K562 (cell line): ENCODE measurements at places on chromosomes 12 and 14.

- no peak overlapping the region for H3K27ac ChIP-seq
- H3K4me3 ChIP-seq: no peak overlapping the region
- no peaks in the 10 kb centered on the region for H3K4me1 ChIP-seq
- no peaks in the 10 kb centered on the region for H3K36me3 ChIP-seq
- no peak for DNase-seq
- H3K27me3 ChIP-seq: no peaks in the 10 kb centered on the region
Measured at GRCh38 chr14:81066672-81067071, 111.3 kb downstream of the TSHR start.

GRCh38 chr12:10384191-10384590 lies 5.7 kb downstream of the KLRK1 start:
- DNase-seq: no peak
- no peaks in the 10 kb centered on the region for H3K4me1 ChIP-seq
- no peak overlapping the region for H3K4me3 ChIP-seq
- no peak overlapping the region for H3K27ac ChIP-seq

DNA sequence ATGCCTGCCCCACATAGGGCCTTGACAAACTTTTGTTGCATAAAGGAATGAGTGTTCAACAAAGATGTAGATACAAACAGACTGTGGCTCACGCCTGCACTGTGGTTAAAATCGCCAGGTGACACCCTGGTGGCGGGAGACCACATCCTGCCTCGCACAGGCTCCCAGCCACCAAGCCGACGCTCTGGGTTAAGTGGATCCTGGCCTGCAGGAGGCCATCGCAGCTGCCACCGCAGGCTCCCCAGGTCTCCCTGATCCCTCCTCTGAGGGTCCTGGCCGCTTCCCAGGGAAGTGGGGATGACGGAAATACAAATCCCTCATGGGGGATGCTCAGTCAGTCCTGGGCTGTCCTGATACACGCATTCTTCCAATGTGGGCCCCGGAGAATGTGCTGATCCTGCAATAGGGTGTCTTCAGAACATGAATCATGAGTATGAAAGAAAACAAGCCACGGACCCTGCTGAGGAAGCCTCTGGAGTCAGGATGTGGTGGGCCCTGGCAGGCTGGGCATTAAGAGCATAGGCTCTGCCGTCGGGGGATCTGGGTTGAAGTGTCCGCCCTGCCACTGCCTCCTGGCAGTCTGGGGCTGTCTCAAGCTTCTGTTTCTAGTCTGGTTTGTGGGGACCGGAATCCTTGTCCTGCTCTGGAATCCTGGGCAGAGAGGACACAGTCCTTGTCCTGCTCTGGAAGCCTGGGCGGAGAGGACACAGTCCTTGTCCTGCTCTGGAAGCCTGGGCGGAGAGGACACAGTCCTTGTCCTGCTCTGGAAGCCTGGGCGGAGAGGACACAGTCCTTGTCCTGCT lies 53.5 kb upstream of the BEGAIN start:
- peaks cover 29% of the 10 kb centered on the region for H3K4me1 ChIP-seq
- H3K4me3 ChIP-seq: no peak overlapping the region
- no peaks in the 10 kb centered on the region for H3K36me3 ChIP-seq
- no peak overlapping the region for H3K27ac ChIP-seq
- no peak for DNase-seq

DNA sequence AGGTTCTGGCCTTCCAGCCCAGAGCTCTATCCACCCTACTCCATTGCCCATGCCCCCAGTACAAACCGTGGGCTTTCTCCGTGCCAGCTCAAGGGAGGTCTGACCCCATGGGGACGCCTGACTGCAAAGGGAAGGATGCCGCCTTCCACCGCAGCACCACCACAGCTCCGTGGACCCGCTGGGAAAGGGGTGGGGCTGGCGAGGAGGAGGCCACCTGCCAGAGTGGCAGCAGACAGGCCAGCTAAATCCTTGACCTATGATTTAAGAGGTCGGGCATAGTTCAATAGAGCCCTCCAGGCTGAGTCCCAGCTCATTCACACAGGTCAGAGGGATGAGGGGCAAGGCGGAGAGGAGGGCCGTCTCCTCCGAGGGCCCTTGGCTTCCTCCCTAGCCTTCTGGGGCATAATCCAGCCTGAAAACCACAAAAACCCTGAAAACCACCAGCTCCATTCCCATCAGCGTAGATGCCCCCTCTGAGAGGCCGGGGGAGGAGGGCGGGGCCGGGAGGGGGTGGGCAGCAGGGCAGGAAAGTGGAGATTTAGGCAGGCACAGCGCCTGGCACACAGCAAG lies 14.9 kb upstream of the FIGNL2 start:
- DNase-seq: no peak
- H3K36me3 ChIP-seq: no peaks in the 10 kb centered on the region
- no peak overlapping the region for H3K4me3 ChIP-seq
- H3K4me1 ChIP-seq: peaks cover 10% of the 10 kb centered on the region

DNA sequence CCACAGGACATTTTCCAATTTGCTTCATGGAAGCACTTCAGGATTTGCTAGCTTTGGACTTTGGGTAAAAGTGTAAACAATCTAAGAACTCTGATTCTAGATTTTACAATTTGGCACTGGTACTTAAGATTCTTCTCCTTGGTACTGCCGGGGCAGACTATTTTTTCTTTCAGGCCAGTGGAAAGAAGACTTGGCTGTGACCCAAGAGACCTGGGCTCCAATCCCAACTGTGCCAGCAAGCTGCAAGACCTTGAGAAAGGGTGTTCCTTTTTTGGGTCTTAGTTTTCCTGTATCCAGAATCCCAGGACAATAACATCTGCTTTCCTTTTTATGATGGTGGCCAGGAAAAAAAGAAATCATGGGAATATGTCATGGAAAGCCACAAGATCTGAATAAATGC lies 148.1 kb upstream of the CRY1 start:
- H3K27ac ChIP-seq: no peak overlapping the region

DNA sequence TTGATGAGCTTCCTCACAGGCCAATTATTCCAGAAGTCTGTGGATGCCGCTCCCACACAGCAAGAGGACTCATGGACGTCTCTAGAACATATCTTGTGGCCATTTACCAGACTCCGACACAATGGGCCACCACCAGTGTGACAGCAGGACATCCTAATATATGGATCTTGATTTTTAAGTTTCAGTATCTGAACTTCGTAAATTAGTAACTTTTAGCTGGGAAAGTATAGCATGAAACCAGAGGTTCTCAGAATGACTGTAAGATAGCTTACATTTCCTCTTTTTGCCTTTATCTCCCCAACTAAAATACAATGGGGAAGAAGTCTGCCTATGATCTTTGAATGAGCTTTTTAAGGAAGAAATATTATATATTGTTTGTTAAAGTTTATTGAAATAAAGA lies 87.0 kb downstream of the DNAI7 start:
- H3K4me1 ChIP-seq: no peaks in the 10 kb centered on the region
- H3K27ac ChIP-seq: no peak overlapping the region
- DNase-seq: no peak
- H3K36me3 ChIP-seq: no peaks in the 10 kb centered on the region
- H3K4me3 ChIP-seq: no peak overlapping the region

GRCh38 chr12:70709022-70709421 lies 71.8 kb upstream of the PTPRB start:
- no peaks in the 10 kb centered on the region for H3K36me3 ChIP-seq
- no peak for DNase-seq
- no peaks in the 10 kb centered on the region; the same call in 1 of the 3 replicates for H3K4me1 ChIP-seq

DNA sequence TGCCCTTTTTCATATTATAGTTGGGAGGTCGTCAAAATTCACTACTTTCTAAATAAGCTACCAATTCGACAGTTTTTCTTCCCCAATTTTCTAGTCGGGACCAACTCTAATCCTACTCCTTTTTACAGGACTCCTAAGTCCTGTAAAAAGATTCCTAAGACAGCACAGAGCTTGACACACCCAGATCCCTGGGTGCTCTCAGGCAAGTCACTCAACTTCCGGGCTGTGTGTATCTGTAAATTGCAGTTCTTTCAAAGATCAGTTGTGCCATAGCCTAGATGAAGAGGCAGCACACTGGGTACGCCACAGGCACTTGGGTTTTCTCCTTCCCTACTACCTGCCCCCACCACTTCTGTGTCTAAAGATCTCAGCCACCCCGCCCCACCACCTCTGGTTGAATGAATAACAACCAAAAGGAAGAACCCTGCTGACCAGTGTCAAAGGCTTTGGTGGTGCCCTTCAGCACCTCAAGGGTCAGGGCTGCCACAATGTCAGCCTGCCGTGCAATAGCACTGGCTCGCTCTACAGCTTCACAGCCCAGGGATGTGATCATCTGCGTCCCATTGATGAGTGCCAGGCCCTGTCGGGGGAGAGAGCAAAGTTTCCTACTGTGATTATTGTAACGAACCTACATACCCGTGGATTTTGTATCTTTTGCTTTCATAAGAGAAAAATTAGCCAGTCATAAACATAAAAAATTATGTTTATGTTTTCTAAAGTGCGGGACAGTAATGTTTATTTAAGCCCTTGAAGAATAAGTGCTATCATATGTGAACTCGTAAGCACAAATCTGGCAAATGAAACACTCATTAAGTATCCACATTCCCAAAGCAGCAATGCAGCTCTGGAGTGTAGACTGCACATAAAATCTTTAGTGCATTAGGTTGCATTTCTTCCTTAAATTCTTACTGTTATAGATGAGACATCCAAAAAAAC lies 9.2 kb downstream of the HAL start:
- H3K4me1 ChIP-seq: no peaks in the 10 kb centered on the region
- H3K27me3 ChIP-seq: peaks cover 14% of the 10 kb centered on the region; the same call in 2 of the 3 replicates
- no peak overlapping the region for H3K4me3 ChIP-seq
- no peak for DNase-seq
- H3K36me3 ChIP-seq: no peaks in the 10 kb centered on the region
- H3K27ac ChIP-seq: no peak overlapping the region

GRCh38 chr14:96204151-96205058 lies at the start of gene BDKRB2:
BDKRB2 (plus strand) TSS chr14:96204839; CDS start chr14:96237108, 32,269 bp downstream.
- H3K27ac ChIP-seq: no peak within 1 kb of the TSS
- no peaks in the 10 kb centered on the region for H3K36me3 ChIP-seq
- no peak within 1 kb of the TSS for H3K4me3 ChIP-seq
- DNase-seq: peak; percentile 11
- peaks cover 5% of the 10 kb centered on the region for H3K27me3 ChIP-seq

GRCh38 chr12:6423267-6424007 lies 21.3 kb upstream of the CD27 start:
- H3K36me3 ChIP-seq: no peaks in the 10 kb centered on the region
- peak; percentile 73 for DNase-seq
- H3K27ac ChIP-seq: no peak overlapping the region
- no peaks in the 10 kb centered on the region for H3K27me3 ChIP-seq
- H3K4me3 ChIP-seq: no peak overlapping the region

DNA sequence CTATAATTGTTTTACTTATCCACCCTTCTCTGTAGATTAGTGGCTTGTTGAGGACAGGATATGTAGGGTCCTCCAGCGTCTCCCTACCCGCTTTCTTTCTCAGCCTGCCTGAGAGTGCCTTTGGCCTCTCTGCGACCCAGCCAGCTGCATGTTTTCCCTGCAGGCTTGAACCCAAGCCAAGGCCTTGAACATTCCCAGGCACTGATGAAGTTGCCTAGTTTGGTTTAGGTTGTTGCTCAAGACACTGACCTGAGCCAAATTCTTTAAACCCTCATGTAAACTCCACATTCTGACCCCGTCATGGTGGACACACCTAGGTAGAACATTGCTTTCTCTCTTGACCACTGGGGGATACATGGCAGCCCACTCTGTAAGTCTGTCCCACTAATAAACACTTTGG lies 33.4 kb upstream of the TXNRD1 start:
- H3K4me3 ChIP-seq: no peak overlapping the region
- H3K36me3 ChIP-seq: no peaks in the 10 kb centered on the region
- DNase-seq: no peak

DNA sequence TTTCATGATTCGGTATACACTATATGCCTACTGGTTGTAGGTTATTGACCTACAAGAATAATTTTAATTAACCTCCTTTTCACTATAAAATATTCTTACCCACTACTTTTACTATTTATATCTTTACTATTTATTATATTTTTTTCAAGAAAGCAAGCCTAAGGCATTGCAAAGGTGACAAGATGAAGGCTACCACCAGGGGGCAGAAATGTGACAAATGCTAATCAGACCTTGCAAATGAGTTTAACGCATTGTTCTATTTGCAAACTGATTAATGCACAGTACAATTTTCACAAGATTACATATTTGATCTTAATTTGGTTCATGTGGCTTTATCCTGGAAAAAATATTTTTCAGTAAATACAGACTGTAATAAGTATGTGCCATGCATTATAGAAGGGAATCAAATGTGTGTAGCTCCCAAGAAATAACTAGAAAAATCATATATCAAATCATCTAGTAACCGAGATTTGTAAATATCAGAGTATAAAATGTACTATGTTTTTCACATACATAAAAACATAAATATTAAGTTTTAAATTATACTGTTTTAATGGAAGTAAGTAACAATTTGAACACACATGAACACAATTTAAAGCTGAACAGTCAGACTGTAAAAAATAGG lies 107.0 kb downstream of the ADAMTS20 start:
- H3K4me3 ChIP-seq: no peak overlapping the region
- DNase-seq: peak; percentile 4
- H3K27ac ChIP-seq: no peak overlapping the region
- H3K36me3 ChIP-seq: no peaks in the 10 kb centered on the region
- H3K4me1 ChIP-seq: no peaks in the 10 kb centered on the region
- no peaks in the 10 kb centered on the region for H3K27me3 ChIP-seq

DNA sequence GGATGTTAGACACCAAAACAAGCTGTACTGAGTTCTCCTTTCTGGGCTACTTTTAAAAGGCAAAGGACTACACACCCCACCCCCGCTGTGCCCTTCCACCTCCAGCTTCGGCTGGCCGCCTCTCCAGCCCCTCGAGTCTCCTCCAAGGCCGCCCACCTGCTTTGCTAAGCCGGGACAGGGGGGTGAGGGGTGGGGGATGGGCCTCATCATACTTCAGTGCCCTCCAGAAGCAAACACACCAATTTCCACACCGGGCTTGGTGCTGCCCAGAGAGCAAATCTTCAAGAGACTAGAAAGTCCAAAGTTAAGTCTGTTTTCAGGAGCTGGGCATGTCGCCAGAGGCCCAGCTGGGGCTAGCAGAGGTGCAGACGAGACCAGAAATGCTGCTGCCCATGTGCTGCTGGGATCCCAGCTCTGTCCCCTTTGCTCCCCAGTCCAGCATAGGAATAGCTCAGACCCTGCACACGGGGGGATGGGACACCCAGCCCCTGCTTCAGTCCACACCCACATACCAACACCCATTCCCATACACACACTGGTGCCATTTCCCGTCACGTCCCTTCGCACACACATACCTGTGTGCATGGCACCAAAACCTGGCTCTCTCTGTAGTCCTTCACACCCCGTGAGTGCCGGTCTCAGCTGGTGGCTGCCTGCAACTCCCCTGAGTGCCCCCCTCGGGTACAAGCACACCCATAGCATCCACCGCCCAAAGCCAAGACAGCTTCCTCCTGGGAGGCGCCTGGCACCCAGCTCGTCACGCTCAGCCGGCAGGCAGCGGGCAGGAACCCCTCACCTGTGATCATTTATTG lies 1.0 kb downstream of the SLC6A12 start:
- no peak overlapping the region for H3K27ac ChIP-seq
- H3K36me3 ChIP-seq: no peaks in the 10 kb centered on the region
- H3K27me3 ChIP-seq: peaks cover 30% of the 10 kb centered on the region
- no peak for DNase-seq
- no peak overlapping the region for H3K4me3 ChIP-seq
